CD4-positive, alpha-beta T cell treated with Interleukin-4 for 4 hours (primary cell): ENCODE measurements at places on chromosomes 7 and 10.

GRCh38 chr7:151322906-151323305 is 18.7 kb upstream of the NUB1 start:
- DNase-seq: no peak

- no peak for DNase-seq
Observed at GRCh38 chr7:133888061-133888930, 238.8 kb upstream of the LRGUK start.

GRCh38 chr7:156014808-156015207 is 202.5 kb upstream of the SHH start:
- no peak for DNase-seq

GRCh38 chr10:98316661-98317060 is 48.7 kb upstream of the LOXL4 start:
- DNase-seq: no peak

GRCh38 chr10:64369885-64370773 is 848.9 kb downstream of the REEP3 start:
- no peak for DNase-seq

- DNase-seq: no peak
Observed at GRCh38 chr10:101676565-101676964, 18.4 kb downstream of the FBXW4 start.

DNA sequence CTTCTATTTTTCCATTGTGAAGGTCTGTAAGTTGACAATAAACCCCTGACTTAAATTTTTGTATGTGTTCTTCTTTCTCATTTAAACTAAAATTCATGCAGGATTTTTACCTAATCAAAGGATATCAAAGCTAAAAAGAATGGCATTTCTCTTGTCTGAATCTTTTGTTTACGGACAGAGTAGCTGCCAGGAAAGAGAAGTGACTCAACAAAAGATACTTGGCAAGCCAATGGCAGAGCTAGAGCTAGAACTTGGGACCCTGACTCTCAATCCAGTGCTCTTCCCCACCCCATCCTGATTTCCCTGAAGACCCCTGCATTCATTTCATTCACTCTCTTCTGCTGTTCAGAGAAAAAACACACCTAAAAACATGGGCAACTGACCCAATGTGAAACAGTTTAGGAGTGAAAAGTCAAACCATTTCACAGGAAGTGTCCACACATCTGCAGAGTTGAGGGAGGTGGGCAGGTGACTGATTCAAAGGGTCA is 40.2 kb upstream of the PDLIM1 start:
- no peak for DNase-seq

- DNase-seq: no peak
Observed at GRCh38 chr10:70223728-70224127, 9.5 kb downstream of the PPA1 start.

DNA sequence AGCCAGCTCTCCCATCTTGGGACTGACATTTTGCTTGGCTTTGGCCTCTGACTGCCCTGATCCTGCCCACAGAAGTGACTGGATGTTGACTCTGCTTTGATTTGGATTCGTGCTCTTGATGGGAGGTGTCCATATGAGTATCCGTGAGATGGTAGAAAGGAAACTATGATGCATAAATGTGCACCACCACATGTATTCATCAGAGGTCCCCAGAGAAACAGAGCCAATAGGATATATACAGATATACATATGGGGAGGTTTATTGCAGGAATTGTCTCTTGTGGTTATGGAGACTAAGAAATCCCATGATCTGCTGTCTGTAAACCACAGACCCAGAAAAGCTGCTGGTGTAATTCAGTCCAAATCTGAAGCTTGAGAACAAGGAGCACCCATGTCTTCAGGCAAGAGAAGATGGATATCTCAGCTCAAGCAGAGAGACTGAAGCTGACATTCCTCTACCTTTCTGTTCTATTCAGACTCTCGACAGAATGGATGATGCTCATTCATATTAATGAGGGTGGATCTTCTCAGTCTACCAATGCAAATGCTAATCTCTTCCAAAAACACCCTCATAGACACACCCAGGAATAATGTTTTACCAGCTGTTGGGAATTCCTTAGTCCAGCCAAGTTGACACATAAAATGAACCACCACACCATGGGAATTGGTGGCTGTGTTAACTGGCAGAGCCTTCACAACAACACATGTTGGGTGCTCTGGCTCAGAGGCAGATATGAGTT is 390.7 kb downstream of the CCSER2 start:
- DNase-seq: no peak

DNA sequence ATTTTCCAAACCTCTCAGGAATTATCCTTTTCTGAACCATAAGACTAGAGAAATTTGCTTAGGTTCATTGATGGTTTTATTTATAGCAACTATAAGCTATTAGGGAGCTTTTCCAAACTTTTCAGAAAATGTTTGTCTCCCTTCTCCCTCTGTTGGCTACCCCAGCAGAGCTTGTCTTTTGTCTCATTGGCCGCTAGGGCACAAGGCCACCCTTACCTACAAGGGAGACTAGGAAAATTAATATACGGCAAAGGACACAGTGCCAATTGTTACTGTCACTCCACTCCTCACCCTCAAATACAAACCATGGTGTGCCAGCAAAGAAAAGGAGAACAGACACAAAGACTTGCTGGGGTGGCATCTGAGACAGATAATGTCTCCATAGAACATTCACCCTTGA is 471.4 kb downstream of the XPNPEP1 start:
- DNase-seq: no peak

- DNase-seq: no peak
Observed at GRCh38 chr10:47059606-47060311, 148.5 kb downstream of the PTPN20 start.

DNA sequence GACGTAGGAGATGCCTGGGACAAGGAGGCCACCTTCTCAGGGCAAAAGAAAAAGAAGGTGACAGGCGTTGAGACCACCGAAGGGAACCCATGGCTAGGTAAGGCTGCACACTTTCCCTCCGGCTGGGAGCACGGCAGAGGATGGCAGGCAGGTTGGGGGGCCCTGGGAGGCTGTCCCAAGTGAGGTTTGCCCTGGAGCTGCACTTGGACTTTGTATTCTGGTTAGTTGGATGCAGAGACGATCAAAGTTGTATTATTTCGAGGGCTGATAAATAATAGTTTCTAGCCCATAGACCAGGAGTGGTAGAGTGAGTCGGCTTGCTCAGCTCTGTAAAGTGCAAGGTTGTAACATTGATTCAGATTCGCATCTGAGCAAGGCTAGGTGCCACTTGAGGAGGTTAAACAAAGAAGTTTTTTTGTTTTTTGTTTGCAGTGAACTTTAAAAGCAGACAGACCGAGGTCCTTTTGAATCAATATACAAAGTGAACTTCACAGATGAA is 608 bp downstream of the ENTPD7 start:
- DNase-seq: no peak

GRCh38 chr7:157017603-157018327 is 7.3 kb upstream of the MNX1 start:
- no peak for DNase-seq

- no peak for DNase-seq
Observed at GRCh38 chr7:3134745-3135144, 91.1 kb upstream of the CARD11 start.

- no peak for DNase-seq
Observed at GRCh38 chr10:42738679-42739078, 43.9 kb upstream of the BMS1 start.

- DNase-seq: no peak
Observed at GRCh38 chr10:76287856-76288255, 856.4 kb downstream of the LRMDA start.

GRCh38 chr7:76060842-76061241 is 12.9 kb downstream of the MDH2 start:
- no peak for DNase-seq

GRCh38 chr7:143379611-143380259 is 1.4 kb upstream of the ZYX start:
- no peak for DNase-seq

DNA sequence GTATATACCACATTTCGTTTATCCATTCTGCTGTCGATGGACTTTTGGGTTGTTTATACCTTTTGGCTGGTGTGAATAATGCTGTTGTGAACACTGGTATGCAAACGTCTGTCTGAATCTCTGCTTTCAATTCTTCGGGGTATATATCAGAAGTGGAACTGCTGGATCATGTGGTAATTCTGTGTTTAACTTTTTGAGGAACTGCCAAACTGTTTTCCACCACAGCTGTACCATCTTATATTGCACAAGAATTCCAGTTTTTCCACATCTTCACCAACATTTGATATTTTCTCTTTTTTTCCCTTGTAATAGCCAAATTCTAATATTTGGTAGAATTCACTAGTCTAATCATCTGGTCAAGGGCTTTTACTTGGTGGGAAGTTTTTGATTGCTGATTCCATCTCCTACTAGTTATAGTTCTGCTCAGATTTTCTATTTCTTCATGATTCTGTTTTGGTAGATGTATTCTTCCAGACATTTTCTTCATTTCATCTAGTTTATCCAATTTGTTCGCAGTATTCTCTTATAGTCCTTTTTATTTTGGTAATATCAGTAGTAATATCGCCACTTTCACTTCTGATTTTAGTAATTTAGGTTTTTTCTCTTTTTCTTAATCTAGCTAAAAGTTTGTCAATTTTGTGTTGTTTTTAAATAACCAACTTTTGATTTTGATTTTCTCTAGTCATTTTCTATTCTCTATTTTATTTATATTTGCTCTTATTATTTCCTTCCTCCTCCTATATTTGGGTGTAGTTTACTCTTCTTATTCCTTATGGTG is 271.2 kb downstream of the ZEB1 start:
- DNase-seq: no peak

GRCh38 chr10:49167425-49168170 is 20.6 kb downstream of the TMEM273 start:
- DNase-seq: no peak

- no peak for DNase-seq
Observed at GRCh38 chr7:156656598-156656997, 16.0 kb downstream of the RNF32 start.

DNA sequence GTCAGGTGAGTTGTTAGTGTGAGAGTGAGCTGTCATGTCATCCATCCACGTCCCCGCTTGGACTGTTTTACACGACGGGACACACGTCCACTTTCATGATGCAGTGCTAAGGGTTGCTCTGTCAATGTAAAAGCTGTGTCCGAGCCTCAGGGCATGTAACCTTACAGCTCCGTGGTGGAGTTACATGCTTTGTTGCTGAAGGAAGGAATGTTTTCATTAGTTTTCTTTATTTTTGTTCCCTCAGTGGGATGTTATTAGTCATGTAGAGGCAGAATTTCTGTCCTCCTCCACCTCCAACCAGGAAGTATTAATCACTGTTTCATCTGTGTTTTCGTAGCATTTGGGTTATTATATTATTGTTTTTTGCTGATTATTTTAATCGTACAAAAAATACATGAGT is 88.6 kb downstream of the NRG3 start:
- DNase-seq: no peak

GRCh38 chr7:87797798-87798403 is 78.3 kb downstream of the SLC25A40 start:
- DNase-seq: peak; percentile 48

DNA sequence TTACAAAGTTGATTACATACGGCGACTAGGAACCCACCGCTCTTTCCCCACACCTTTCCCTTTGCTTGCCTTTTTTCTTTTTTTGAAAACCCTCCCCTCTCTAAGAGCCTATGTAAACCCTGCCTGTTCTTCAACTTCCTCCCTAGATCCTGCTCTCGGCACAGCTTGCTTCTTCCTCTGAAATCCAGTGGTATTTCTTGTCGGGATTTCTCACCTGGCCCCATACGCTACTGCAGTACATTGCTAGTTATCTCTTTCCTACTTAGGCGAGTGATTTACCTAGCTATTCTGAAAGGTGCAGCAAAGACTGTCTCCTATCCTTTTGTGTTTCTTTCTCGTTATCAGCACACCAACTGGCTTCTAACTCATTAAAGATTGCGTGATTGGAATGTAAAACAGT is 371.1 kb downstream of the PRPF18 start:
- no peak for DNase-seq

- no peak for DNase-seq
Observed at GRCh38 chr7:71784180-71784579, 628.0 kb downstream of the CALN1 start.

GRCh38 chr10:108735380-108735779 is 1187.9 kb downstream of the XPNPEP1 start:
- no peak for DNase-seq

- no peak for DNase-seq
Observed at GRCh38 chr7:39260279-39260844, 282.7 kb downstream of the POU6F2 start.

DNA sequence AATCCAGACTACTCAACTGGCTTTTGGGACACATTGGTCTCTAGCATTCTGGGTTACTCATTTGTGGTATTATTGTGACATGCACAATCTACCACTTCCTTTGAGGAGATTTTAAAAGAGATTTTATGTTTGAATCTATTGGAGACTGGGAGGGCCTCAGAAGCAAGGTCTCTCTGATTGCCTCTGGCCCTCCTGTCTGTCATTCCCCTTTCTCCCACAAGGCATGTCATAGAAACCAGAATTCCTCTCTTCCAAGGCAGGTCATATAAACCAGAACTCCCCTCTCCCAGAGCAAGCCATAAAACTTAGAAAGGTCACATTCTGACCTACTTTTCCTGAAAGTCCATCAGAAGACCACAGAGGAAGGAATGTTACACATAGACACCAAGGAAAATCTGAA is 777.7 kb downstream of the PHTF2 start:
- no peak for DNase-seq

DNA sequence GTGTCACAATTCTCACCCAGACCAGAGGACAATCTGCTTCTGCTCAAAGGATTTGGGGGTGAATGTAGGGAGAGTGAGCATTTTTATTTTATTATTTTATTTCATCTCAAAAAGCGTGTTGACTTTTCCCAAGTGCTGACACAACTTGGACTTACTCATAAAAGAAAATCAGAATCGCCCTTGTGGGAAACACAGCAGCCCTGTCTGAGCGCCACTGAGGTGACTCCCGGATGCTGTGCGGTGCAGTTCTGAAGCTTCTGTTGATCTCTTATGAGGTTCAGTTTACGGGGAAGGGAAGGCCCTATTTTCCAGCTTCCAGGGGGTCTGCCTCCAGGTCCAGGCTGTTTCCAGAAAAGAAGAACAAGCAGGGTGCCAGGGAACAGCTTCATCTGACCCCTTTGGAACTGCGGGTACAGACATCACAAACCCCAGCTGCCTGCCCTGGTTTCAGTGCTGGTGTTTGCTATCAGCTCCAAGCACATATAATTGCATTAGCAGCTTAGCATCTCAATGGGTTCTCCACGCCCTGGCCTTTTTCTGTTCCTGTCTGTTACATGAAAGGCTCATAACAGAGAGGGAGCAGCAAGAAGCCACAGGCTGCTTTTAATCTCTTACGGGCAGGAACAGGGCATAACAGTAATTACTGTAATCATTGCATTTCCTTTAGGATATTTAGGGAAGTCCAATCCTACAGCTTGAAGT is 52.4 kb downstream of the PARP12 start:
- no peak for DNase-seq
